Fibroblast of skin of left quadriceps (primary cell): ENCODE measurements at places on chromosomes 11 and 22.

- DNase-seq, result no peak
Measured at GRCh38 chr11:122690384-122690783, 34.9 kb downstream of the UBASH3B start.

GRCh38 chr11:8839957-8840945, 70.7 kb upstream of the AKIP1 start:
- DNase-seq, result no peak

- no peak for DNase-seq
Measured at GRCh38 chr11:106187860-106188456, 110.5 kb downstream of the AASDHPPT start.

DNA sequence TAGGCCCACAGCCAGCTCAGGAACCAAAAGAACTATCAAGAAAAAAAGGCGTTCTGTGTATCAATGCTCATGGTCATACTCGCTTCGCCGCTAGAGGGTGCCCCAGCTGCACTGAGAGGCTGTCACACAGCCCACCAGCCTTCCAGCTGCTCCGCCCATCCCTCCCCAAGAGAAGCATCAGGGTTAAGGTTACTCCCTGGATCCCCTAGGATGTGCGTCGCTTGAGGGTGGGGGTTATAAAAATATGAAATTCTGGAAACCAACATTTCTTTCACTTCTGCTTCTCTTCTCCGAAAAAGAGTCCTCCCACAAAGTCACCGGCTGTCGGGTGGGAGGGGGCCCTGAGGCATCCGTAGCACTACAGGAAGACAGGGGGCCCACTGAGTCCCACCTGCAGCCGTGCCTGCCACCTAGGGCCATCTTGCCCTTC, 1.7 kb downstream of the CBX6 start:
- DNase-seq, result peak; percentile 55

- no peak for DNase-seq
Measured at GRCh38 chr11:110598725-110599124, 113.5 kb downstream of the ARHGAP20 start.

DNA sequence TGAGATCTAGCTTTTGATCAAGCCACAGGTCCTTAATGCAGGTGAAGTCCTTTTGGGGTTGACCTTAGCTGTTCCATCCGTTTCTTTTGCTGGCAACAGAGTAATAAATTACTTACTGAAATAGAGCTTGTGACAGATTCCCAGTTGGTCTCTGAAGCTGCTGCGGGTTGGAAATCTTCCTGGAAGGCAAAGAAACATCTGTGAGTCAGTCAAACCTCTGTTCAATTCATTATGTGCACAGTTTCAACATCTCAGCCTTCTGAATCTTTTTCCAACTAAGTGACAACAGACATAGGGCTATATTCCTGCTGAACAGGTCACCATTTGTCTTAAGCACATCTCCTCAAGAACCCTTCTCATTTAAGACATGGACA, 88.9 kb upstream of the DDI1 start:
- peak; percentile 79 for DNase-seq

DNA sequence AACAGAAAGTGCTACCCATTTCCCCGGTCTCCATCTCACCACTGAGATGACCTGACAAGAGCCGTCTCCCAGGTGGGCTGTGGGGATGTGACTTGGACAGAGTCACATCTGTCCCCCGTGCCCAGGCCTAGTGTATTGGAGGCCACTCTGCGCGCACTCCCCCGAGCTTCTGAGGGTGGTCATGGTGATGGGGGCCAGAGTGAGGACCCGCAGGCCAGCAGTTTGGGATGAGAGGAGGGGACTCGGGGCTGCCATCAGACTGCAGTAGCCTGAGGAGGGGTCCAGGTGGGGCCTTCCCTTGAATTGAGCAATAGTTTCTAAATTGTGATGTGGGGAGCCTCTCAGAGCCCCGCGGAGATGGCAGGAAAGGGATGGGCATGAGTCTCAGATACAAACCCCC, 852.6 kb downstream of the TBC1D22A start:
- DNase-seq, result no peak

GRCh38 chr22:38244106-38244505, 28.7 kb downstream of the TMEM184B start:
- DNase-seq, result no peak

DNA sequence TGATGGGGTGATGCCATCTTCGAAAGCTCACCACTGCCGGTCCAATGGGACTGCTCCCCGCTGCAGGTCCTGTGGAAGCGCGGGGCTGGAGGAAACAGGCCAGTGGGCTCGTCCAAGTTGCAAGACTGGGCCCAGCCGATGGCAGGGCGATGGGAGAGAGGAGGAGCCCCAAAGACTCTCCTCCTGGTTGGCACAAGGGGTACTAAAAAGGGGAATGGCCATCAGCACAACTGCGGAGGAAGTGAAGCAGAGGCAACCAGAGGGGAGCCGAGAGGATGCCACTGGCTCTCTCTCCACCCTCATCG, 357.1 kb downstream of the SHANK2 start:
- DNase-seq, result no peak

- DNase-seq, result no peak
Measured at GRCh38 chr11:28877340-28877739, 769.2 kb downstream of the METTL15 start.

DNA sequence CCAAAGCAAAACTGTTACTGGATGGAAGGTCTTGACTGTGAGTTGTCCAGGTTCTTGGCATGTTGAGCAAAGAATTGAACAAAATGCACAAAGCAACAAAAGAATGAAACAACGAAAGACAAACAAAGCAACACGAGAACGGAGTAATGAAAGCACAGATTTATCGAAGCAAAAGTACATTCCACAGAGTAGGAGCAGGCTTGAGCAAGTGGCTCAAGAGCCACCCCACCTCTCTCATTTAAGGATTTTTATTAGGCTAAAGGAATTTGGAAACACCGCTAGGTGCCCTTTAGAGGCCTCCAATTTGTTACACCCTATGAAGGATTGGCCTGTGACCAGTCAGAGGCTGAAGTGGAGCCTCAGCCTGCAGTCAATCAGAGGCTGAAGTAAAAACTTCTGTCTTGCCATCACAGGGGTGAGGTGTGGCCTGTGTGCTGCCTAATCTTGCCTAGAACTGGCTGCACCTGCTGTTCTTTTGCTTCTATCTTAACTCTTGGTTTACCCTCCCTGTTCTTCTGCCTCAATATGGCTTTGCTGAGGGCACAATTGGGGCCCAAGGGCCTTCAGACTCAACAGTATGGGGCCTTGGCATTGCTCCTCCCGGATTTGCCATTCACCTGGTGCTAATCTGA, 59.4 kb upstream of the FTH1 start:
- no peak for DNase-seq

DNA sequence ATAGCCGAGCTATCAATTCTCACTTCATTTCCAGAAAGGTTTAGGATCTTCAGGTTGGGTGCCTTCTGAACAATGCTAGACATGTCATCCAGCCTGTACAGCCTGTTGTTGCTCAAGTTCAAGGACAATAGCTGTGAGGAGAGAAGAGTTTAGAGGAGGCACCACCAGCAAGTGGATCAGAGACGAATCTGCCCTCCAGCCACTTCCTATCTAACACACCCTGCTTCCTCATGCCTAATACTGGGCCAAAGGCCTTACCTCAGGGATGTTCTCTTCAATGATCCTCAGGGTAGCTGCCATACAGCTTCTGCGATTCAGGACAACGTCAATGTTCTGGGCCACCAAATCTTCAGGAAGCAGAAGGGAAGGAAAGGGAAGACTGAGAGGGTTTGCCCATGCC, 4.2 kb downstream of the NXF1 start:
- no peak for DNase-seq

- no peak for DNase-seq
Measured at GRCh38 chr11:78253797-78254196, 65.1 kb downstream of the USP35 start.
